ENCODE measurements at places on chromosomes 13 and 19.

GRCh38 chr19:41595258-41595889, 19.4 kb downstream of the CEACAM21 start:
- no peak for ATAC-seq

GRCh38 chr19:55304279-55304978, 20.6 kb downstream of the BRSK1 start:
- ATAC-seq = no peak

GRCh38 chr19:6030214-6030507, 52.2 kb upstream of the RANBP3 start:
- no peak for ATAC-seq

GRCh38 chr13:29487466-29488454, 107.7 kb downstream of the SLC7A1 start:
- no peak for ATAC-seq

DNA sequence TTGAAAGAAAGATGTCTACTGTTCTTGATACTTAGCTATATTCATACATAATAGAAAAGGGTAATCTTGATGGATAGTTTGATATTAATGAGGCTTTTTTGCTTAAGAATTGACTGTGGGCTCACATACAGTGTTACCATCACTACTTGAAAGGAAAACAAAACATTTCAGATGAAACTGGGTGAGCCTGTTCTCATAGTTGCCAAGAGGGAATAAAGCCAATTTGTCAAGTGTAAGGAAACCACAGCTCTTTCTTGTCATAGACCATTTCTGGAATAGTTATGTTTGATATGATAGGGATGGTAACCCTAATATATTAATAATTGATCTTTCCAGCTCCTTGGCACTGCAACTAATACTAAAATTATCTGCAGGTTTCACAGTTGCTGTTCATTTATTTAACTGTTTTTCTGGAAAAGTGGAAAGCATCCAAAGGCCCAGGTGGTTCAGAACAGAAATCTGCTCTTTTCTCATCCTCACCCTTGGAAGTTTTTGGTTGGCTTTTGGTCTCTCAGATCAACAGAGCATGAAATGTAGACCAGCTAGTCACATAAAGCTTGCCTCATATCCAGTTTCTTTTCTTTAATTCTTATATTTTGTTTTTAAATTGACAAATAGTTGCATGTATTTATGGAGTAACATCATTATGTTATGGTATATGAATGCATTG, 43.2 kb downstream of the ARHGEF7 start:
- ATAC-seq = no peak

DNA sequence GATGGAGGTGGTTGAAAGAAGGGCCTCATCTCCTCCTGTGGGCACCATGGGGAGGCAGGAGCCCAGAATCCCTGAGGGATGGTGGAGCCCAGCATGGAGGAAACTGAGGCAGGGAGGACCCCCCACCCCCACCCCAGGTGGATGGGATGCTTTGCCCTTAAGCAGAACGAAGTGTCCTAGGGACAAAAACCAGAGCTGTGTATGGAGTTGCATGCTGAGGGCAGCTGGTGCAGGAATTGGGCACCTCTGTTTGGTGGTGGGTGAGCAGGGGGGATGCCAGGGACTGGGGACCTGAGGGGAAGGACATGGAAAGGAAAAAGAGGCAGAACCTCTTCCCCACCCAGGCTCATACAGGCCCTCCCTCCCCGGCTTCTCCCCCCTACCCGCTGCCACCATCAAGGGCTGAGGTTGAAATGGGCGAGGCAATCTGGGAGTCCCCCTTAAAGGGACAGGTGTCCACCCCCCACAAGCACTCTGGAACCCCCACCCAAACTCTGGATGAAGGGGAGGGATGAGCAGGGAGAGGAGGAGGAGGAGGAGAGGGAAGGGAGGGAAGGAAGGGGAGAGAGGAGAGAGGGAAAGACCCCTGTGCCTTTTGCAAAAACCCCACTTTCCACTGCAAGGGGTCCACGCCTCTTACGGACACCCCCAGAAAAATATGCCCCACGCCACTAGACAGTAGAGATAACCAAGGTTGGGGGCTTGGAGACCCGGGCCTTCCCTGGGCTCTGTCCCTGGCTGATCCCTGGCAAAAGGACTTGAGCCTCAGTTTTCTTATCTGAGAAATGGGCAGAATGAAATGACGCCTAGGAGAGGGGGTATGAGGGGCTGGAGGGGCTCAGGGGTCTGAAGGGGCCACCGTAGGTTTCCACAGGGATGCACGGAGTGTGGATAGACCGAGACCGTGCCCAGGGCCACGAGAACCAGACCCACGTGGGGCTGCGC, 5.9 kb downstream of the ONECUT3 start:
- ATAC-seq = no peak

GRCh38 chr19:19451429-19452242, 46.2 kb downstream of the GATAD2A start:
- no peak for ATAC-seq

- ATAC-seq = no peak
These were observed 32.0 kb downstream of the MPHOSPH8 start for GRCh38 chr13:19665427-19665859.

- ATAC-seq = no peak
These were observed 9.3 kb downstream of the PLEKHA4 start for GRCh38 chr19:48858984-48859710.

- ATAC-seq = no peak
These were observed 2.9 kb upstream of the MAP1S start for GRCh38 chr19:17716309-17716929.

DNA sequence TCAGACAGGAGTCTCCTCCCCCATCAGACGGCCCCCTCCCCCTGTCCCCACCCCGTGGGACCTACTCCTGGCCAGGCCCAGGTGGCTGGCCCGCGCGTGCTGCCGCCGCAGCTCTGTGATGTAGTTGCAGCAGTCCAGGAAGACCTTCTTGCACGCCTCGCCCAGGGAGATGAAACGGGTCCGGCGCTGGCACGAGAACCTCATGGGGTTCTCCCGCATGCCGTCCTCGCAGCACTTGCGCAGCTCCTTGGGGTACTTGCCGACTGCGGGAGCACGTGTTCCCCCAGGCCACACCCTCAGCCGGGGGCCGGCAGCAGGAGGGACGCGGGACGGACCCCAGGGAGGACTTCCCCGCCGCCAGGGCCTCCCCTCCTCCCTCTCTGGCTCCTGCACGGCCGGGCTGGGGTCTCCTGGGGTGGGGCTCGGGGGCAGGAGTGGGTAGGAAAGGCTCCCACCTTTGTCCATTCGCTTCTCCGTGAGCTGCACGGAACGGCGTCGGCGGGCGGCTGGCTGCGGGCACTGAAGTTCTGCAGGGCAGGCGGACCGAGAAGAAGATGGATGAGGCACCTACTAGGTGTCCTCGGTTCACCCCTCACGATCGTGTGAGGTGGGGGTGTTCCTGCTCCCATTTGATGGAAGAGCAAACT, 13.3 kb downstream of the C3 start:
- no peak for ATAC-seq

- no peak for ATAC-seq
These were observed 703 bp downstream of the KLF16 start for GRCh38 chr19:1862424-1863327.

- ATAC-seq = no peak
These were observed 5.7 kb upstream of the FOXO1 start for GRCh38 chr13:40671956-40672764.

- no peak for ATAC-seq
These were observed 6.4 kb downstream of the ZNF551 start for GRCh38 chr19:57688011-57688763.

DNA sequence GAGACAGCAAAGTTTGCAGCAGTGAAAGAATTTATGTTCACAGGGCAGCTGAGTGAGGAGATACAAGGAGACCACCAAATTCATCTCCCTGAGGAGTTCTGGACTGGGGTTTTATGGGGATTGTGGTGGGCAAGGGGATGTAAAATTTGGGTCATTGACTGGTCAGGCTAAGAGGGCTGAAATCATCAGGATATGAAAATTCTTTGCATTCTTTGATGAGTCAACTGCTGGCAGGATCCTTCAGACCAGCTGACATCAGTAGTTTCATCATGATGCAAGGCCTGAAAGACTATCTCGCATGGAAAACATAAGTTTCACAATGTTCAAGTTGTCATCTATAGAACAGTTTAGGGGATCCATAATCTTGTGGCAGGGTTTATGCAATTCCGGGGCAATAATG, 869.5 kb upstream of the PCDH9 start:
- ATAC-seq = no peak
